ENCODE measurements at places on chromosomes 7 and 10. TPM values are rescaled to one million over a fixed set of nuclear protein-coding genes. Genes with fewer than 3 reads are reported as not detected.

DNA sequence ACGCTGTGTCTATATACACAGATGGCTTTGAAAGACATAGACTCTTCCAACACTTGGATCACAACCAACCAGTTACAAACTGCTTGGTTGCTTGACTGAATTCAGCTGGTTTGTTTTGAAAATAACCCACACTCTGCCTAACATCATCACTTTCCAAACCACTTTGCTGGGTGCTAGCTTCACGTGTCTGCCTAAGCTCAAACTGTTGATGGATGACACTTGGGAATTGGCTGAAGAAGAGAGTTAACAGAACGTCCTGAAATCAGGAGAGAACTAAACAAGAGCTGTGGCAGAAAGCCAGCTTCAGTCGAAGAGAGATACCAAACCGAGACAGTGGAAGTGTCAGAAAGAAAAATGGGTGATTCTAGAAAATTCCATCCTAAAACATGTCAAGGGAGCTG is 420.8 kb upstream of the AUTS2 start:
- H3K27ac ChIP-seq: no peak overlapping the region
- no peak for DNase-seq
- no peaks in the 10 kb centered on the region for H3K27me3 ChIP-seq
- H3K4me1 ChIP-seq: no peaks in the 10 kb centered on the region
- H3K36me3 ChIP-seq: no peaks in the 10 kb centered on the region

DNA sequence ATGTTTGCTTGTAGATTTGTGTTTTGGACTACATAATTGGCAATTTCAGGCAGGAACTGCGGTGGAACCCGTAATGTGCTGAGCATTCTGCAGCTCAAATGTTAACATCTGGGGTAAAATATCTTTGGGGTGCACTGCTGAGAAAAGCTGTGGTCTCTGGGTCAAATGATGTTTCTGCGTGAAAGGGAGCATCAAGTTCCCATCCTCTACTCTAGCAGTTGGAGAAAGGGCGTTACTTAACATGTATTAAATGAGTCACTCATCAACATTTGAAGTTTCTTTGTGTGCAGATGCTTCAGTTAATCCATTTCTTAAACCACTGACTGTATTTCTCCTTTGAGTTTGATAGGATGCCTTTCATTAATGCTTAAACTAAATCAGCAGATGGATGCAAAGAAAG is 273.1 kb upstream of the PITRM1 start:
- DNase-seq: no peak
- H3K27ac ChIP-seq: no peak overlapping the region
- H3K4me1 ChIP-seq: no peaks in the 10 kb centered on the region
- peaks cover 41% of the 10 kb centered on the region for H3K27me3 ChIP-seq
- H3K36me3 ChIP-seq: no peaks in the 10 kb centered on the region

DNA sequence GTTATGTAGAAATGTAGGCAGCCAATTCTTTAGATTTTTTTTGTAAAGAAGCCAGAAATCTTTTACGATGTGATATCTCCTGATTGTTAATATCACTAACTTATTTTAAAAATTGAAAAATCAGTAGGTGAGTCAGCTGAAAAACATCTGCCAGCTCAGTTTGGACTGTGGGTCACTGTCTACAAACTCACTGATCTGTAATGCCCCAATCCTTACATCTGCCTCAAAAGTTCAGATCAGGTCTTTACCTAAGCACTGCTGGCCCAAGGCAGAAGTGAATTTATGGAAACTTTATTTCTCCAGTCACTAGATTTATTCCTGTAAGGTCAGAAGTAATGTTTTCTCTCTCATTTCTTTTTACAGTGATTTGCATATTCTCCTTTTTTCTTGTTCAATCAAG is 31.0 kb upstream of the FAM13C start:
- no peak overlapping the region for H3K4me3 ChIP-seq
- H3K27ac ChIP-seq: no peak overlapping the region
- no peaks in the 10 kb centered on the region for H3K27me3 ChIP-seq
- no peaks in the 10 kb centered on the region for H3K4me1 ChIP-seq

DNA sequence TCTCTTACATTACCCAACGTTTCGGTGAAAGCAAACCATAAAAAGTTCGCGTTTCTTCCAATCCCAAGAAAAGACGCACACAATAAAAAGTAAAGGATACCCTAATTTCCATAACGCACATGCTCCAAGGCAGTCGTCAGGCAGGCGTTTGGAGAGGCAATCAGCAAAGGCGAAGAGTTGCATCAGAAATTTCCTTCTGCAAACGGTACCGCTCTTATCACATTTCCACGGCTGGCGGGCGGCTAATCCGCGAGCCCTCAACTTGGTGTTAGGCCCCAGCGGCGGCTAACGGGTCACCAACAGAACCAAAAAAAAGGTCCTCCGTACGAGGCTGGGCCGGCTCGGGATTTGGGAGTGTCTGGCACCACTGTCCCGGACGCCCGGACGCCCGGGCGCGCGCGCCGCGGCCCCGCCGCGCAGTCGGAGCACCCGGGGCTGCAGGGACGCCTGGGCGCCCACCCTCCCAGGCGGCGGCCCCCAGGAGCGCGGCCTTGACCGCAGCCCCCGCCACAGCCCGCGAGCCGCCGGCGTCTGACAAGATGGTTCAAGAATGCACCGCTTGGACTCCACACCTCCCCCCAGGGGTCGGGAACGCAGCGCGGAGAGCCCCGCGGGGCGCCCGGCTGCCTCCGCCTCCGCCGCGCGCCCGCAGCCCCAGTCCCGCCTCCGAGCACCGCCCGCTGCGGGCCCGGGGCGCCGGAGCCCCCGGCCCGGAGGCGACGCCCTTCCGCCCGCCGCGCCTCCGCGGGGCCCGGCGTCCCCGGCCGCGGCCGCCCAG is 9.8 kb upstream of the GRB10 start:
- peak overlapping the region; percentile 82 for H3K4me3 ChIP-seq
- no peaks in the 10 kb centered on the region for H3K36me3 ChIP-seq
- H3K27me3 ChIP-seq: peaks cover 72% of the 10 kb centered on the region

Gene ETV1
- total RNA-seq: not detected

Gene PLA2G12B
- total RNA-seq: not detected

Gene ITGB8
- total RNA-seq: not detected
